GM13976 (cell line): ENCODE measurements at places on chromosomes 7 and 10.

DNA sequence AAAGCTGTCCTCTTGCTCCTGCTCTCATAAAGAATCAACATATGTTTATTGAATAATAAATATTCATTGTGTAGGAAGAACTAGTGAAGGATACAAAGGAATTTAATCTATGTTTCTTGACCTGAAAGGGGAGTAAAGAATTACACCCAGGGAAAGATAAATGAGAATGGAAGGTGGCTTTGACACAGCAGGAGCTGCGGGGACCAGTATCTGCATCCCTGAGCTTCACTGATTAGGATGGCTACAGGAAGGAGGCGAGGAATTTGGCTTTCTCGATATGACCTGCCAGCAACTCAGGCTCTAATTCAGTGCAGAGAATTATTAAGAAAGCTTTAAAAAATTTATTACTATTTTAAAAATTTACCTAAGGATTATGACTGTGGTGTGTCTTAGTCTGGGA, 194.6 kb downstream of the SEC23IP start:
- DNase-seq, result no peak

DNA sequence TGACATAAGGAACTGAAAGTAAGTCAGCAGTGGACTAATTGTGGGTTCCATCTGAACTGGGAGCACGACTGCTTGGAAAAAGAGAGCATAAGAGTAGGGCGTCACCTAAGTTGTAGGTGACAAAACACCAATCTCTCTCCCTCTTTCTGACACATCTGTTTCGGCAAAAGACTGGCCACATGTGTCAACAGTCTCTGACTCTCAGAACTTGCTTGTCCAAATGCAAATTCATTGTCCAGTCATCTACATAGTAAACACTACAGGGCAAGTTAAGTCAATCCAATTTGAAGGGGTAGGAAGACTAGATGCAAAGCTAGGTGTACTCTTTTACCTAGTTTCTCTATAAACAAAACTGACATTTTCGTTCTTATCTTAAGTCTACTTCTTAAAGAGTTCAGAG, 87.7 kb downstream of the ZNF438 start:
- DNase-seq, result no peak

GRCh38 chr10:110421512-110422138, 76.1 kb upstream of the DUSP5 start:
- no peak for DNase-seq

DNA sequence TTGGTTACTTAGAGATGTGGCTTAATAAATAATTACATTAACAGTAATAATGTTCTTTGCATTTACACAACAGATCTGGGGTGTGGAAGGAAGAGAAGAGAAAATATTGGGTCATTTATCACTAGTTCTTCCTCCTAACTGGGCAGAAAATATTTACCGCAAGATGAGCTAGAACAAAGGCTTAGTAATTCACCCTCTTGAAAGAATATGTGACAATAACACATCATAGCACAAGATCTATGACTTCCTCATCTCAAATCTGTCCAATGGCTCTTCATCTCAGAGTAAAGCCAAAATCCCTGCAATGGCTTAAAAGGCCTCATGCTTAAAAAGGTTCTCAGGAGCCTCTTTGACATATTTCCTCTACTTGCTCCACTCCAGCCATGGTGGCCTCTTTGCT, 178.6 kb downstream of the ZNF438 start:
- DNase-seq, result no peak

GRCh38 chr10:80473096-80473657, 19.1 kb downstream of the TSPAN14 start:
- DNase-seq, result no peak

DNA sequence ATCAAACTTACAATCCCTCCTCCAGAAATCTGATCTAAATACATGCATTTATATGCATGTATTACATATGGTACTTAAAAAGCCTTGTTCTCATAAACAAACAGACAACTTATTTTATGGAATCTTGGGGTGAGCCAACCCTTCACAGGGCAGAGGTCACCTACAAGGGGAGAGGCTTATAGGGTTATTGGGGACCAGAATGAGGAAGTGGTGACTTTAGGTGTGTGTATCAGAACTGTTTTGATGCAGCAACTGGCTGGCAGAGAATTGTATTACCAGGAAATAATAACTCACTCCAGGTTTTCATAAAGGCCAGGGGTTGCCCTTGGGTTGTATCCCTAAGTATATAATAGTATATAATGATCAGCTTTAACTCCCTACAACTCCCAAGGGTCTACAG, 91.1 kb downstream of the SVIL start:
- DNase-seq, result no peak

DNA sequence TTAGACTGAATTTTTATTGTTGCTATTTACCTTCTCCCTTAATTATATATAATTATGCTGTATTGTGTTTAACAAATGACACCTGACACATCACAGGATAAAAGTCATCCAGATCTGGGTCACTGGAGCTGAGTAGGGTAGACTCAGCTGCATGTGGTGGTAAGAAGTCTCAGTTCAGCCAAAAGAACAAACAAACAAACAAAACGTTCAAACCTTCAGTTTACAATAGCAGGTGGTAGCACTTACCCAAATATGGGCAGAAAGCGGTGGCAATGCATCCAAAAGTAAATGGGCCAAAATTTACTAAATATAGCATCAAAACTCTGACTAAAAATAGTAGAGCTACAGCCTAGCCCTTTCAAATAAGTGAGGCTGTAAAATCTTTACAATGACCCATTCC, 42.2 kb downstream of the ZWINT start:
- DNase-seq, result no peak

GRCh38 chr7:34487391-34488115, 170.5 kb upstream of the NPSR1 start:
- no peak for DNase-seq

GRCh38 chr7:21585070-21585724, 42.4 kb downstream of the DNAH11 start:
- no peak for DNase-seq

DNA sequence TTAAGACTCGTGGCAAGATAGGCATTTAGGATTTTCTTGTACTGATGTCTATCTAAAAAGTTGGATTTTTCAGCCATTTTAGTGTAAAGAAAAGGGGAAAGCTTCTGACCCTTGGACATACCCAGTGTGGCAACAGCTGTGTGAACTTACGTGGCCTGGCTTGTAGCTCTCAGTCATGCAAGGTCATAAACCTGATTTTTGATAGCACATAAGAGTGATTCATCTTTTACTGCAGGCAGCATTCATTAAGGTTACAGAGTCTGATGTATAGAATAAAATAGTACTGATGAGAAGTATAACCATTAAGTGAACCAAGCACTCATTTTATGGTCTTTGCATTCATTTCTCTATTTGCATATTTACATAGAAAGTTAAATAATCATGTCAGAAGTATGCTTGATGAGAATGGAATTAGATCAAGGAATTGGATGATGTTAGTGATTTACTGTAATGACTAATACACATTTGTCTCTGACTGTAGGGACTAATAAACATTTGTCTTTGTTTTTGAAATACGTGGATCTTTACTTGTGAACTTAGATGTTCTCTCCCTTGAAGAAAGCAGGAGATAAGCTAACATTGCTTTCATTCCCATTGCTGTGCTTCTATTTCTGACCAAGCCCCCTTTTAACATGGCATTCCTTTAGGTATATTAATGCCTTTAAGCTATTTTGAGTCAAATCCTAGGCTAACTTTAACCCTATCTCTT, 88.2 kb downstream of the GSDME start:
- no peak for DNase-seq

DNA sequence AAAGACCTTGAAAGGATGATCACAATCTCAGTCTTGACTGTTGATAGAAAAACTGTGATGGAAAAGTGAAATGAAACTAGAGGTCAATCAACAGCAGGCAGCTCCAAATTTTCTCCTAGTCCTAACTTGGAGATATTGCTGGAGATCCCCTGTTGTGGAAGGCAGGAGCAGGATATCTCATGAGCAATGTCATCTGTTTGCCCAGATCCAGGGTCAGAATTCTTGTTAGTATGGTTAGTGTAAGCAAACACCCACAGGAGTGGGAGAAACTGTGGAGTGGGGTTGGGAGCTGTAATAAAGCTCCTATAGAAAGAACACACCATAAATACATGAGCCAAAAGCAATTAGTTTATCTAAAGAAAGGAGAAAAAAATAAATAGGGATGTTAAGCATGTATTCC, 169.0 kb downstream of the AKR1D1 start:
- no peak for DNase-seq

- DNase-seq, result no peak
These were observed 58.3 kb upstream of the NANOS1 start for GRCh38 chr10:118971187-118971586.

GRCh38 chr7:27262121-27262520, 19.5 kb downstream of the EVX1 start:
- DNase-seq, result no peak

DNA sequence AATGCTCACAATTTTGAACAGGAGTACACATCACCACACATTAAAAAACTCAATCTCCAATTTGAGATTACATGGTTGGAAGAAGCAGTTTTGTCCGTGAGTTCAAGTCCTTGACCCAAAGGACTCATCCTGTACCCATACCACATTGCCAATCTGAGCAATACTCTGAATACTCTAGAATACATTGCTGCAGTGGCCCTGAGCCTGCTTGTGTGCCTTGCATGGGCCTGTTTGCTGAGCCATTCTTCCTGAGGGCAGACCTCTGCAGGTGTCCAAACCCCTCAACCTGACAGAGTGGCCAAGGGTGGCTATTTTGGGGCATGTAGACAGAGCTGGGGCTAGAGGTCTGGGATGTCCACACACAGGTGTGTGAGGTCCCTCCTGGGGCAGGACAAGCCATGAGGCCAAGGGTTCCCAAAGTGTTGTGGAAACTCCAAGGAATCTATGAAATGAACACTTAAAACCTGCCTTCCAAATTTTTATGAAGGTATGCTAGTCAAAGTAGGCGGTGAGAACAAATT, 15.5 kb downstream of the AGMO start:
- DNase-seq, result no peak

GRCh38 chr10:26423722-26424121, 14.4 kb upstream of the APBB1IP start:
- no peak for DNase-seq

DNA sequence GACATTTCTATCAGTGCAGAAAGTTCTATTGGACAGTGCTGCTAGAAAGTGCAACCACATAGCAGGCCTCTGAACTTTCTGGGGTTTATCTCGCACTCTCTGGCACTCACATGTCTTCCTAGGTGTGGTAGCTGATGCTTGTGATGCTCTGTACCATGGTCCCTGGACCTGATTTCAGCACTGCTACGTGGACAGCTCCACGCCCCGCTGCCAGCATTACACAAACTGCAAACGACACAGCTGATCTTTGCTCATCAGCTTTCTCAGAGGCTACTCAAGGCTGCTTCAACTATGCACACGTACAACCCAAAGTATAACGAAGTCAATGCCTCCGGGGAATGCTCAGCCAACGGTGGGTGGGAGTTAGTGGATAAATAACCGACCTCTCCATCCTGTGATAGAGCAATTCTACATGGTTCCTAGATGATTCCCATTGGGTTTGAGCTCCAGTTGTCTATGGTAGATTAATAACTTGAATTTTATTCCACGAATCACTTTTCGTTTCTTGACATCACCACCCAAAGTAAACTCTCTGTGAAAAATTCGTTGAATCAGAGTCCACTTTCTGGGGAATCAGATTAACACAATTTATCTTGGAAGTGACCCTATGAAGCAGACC, 302.5 kb downstream of the ACTR3B start:
- no peak for DNase-seq

DNA sequence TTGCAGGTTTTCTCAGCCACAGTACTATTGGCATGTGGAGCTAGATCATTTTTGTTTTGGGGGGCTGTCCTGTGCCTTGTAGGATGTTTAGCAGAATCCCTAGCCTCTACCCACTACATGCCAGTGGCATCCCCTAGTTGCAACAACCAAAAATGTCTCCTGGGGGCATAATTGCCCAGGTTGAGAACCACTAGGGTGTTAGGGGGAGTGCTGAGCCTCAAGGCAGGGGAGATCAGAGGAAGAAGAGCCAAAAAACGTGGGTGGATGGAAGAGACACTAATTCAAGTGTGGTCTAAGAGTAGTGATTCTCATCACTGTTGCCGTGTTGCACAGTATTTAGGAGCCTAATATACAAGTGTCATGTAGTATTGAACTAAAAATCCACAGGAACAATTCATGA, 31.7 kb upstream of the CCNY start:
- no peak for DNase-seq

- DNase-seq, result no peak
These were observed 817.5 kb downstream of the NRG3 start for GRCh38 chr10:82692458-82692857.

DNA sequence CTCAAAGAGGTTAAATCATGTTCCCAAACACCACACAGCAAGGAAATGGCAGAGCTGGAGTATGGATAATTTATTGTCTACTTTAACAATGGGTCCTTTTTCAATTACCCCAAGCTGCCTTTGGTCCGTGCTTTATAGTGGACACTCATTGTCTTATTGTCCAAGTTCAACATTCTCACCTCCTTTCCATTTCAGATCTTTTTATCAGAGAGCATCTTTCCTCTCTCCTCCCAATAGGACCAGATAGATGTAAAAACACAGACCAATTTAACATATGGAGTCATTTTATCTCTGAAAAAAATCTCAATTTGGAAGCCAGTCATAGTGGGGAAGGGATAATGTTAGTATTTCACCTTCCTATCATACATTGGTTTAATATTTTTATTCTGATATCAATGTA, 83.5 kb upstream of the WAC start:
- DNase-seq, result no peak

- DNase-seq, result no peak
These were observed 65.9 kb downstream of the ZNF467 start for GRCh38 chr7:149707448-149707886.

DNA sequence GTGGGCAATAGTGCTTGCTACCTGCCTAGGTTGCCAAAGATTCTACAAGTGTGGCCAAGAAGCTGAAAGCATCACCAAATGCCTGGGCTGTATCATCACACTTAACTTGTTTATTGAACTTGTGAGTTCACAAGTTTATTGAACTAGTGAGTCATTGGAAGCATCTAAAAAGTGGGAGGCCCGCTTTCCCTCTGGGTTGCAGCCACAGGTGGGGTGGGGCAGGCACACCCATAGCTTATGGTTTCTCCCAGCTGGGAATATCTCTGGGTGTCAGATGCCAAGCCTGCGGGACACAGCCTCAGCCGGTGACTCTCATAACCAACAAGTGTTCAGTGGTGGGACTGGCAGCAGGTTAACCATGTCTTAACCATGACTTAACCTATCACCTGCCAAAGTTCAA, 145.9 kb upstream of the FAM13C start:
- DNase-seq, result no peak

DNA sequence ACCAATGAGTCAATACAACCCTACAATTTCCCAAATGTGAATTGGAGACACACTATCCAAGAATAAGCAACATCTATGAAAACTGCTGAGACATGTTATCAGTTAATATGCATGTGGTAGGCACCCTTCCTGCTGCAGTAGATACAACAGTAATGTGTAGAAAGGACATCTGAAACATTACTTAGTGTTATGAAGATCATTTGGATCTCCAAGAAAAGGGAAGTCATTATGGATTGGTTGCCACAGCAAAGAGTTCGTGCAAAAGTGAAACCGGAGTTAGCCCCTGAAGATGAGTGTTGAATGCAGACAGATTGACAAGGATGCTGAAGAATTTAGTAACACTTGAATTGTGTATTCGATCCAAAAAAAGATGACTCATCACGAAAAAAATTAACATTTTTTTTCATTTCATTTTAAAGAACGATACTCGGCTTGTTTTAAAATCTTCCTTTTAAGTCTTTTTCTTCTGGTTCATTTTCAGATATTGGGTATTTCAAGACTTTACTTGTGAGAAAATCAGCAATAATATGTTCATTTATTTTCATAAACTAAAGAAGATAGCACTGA, 322.4 kb upstream of the KLF6 start:
- DNase-seq, result no peak
